Activated CD4-positive, alpha-beta T cell treated with anti-CD3 and anti-CD28 coated beads, Interleukin-2, amount 10 ng/mL, durations not matched to agents 7 days and 5 days (primary cell): ENCODE measurements at places on chromosomes 4 and X.

- DNase-seq, result no peak
Observed at GRCh38 chrX:96176921-96177320, 507.7 kb upstream of the DIAPH2 start.

DNA sequence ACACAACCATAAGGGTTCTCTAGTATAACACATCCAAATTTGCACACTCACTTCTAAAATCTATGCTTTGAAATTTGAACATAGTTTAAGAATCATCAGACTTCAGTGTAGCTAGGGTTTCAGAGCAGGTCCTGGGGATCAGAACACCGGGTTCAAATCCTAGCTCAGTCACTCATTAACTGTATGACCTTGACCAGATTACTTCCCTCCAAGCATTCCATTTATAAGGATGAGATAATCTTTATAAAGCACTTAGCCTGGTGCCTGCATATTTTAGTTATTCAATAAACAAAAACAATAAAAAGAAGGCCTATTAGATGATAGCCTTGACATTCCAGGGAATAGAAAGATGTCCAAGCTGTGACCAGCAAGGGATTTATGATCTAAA, 4.8 kb upstream of the STBD1 start:
- DNase-seq, result no peak

GRCh38 chr4:89486042-89486441, 178.4 kb upstream of the GPRIN3 start:
- no peak for DNase-seq

- DNase-seq, result no peak
Observed at GRCh38 chr4:71663780-71664179, 120.1 kb downstream of the GC start.

DNA sequence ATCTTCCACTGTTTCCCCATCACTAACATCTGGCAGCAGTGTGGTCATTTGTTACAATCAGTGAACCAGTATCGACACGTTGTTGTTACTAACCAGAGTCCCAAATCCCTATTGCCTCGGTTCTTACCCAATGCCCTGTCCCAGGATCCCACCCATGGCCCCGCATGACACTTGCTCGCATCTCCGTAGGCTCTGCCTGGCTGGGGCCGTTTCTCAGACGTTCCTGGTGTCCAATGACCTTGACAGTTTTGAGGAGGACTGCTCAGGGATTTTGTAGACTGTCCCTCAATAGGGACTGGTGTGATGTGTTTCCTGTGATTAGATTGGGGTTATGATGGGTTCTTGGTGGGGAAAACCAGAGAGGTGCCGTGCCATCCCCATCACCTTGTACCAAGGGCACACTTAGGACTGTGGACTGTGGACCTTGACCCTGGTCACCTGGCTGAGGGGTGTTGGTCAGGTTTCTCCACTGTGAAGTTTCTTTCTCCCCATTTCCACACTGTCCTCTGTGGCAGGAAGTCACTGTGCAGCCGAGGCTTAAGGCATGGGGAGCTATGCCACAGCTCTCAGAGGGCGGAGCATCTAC, 108.4 kb downstream of the ADRA2C start:
- no peak for DNase-seq

- no peak for DNase-seq
Observed at GRCh38 chrX:134868771-134869495, 121.9 kb upstream of the SMIM10 start.

- no peak for DNase-seq
Observed at GRCh38 chrX:123108513-123109427, 75.3 kb upstream of the GRIA3 start.
